ENCODE measurements at places on chromosomes 4 and X.
A peak's percentile ranks its signal among the peaks of the same experiment; 100 is the strongest.

DNA sequence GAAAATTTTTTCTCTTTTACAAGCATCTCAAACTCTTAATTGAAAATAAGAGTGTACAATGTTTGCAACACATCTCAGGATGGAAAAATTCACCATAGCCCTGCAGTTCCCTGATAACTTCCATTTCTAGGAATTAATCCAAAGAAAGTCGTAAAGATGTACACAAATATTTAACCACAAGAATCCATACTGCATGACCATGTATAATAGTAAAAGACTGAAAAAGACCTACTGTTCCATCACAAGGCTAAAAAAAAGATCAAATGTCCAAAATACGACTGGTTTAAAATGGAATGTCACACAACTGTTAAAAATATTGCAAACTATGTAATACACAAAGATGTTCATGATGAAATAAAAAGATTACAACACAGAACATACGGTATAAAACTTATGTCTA, 32.1 kb downstream of the HUWE1 start:
- DNase-seq = no peak

DNA sequence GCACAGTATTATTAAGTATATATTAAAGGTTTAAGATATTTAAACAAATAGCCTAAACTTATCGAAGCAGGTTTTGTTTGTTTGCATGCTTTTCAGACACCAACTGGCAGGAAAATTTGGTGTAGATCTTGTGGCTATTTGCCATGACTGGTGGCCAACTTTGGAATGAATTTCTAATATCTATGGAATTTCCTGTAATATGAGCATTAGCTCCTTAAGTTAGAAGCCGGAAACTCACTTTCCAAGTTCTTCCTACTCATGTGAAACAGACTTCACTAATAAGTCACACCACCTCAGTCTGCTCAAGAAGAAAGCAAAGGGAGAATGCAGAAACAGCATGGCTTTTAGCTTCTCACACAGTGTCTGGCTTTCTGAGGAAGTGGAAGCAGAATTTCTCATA, 563.9 kb downstream of the GRXCR1 start:
- peak; percentile 40 for DNase-seq

DNA sequence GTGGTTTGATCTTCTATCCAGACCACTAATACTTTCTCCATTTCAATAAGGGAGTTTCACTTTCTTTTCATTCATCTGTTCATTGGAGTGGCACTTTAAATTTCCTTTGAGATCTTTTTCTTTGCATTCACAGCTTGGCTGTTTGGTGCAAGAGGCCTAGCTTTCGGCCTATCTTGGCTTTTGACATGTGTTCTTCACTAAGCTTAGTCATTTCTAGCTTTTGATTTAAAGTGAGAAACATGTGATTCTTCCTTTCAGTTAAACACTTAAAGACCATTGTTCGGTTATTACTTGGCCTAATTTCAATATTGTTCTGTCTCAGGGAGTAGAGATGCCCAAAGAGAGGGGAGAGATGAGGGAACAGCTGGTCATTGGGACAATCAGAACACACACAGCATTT, 24.3 kb downstream of the CXCL13 start:
- DNase-seq = no peak

DNA sequence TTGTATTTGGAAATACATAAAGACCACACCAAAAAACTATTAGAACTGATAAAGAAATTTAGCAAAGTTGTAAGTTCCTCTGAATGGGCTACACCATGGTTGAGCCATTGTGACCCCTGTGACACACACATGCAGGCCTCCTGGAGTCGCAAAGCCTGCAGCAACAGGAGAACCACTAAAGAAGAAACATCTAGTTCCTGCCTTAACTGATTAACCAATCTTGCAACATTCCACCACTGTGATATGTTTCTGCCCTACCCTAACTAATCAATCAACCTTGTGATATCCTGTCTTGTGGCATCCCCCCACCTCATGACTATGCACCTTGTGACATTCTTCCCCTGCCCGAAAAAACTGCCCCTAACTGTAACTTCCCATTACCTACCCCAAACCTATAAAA, 401.8 kb downstream of the PRDM5 start:
- DNase-seq = no peak

DNA sequence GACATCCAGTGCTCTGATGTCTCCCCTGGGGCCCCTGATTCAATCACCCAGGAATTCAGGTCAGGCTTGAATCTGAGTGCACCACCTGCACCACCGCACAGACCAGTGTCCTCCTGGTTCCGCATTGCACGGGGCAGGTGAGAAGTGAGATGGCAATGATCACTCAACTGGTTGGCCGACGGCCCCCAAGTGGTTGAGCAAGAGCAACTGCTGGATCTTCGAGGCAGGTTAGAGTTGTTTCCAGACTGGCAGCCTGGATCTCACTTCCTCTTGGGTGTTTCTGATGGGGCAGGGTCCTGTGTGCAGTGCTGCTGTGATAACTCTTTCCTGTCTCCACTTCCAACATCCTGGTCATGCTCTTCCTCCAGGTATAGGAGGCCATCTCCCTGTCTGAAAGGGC, 50.4 kb downstream of the C4orf50 start:
- no peak for DNase-seq

GRCh38 chr4:170386971-170387370, 297.2 kb upstream of the AADAT start:
- no peak for DNase-seq

DNA sequence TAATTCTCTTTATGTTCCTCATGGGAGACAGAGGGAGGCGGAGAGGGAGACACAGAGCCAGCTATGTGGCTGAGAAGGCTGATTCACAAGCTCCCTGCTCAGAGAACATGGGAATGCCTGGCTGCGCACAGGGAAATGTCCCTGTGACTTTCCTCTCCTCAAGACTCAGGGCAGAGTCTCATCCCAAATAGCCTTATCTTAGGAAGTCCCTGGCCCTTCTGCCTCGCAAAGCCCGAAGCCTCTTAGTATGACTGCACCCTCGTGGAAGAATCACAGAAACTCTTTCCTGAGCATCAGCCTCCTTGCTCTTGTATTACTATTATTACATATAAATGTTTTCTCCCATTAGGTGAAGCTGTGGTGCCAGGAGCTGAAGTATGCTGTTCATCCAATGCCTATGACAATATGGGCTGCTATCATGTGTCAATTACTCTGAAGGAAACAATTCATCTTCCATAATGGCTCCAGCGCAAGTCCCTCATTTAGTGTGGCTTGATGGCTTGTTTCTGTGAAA, 230.5 kb downstream of the MGST2 start:
- DNase-seq = no peak

DNA sequence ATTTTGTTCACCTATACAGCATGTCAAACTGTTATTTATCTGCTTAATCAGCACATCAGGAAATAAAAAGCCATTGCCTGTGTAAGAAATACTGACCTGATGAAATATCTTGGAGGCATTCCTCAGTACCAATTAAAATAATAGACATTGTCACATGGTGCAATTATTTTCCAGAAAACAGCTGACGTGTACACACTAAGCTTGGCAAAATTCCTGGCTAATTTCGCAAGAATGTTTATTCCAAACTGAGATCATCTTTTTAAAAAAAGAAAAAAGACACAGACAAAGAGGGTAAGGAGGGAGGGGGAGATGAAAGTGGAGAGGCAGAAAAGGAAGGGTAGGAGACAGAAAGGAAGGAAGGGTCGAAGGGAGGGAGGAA, 61.9 kb upstream of the NFKB1 start:
- DNase-seq = peak; percentile 98

GRCh38 chrX:133668225-133668931, 253.1 kb upstream of the GPC4 start:
- no peak for DNase-seq

DNA sequence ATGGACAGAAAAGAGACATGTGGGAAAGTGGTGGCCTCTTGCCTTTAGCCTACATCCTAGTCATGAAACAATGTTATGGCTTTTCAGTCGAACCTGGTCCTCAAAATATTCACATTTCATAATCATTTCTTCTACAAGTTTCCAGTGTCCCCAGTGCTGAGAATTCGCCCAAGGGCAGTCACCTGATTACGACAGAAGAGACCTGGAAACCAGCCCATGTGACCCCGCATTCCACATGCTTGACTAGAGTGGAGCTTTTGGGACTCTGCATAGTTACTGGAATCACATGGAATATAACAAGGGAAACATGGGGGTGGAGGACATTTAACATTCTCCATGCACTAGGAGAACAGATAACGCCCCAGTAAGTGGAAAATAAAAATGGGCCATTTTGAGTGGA, 100.1 kb downstream of the PPARGC1A start:
- DNase-seq = peak; percentile 80

Data from mesenchymal stem cell (in vitro differentiated cells and primary cell).